ENCODE measurements at places on chromosomes 11 and 22.

DNA sequence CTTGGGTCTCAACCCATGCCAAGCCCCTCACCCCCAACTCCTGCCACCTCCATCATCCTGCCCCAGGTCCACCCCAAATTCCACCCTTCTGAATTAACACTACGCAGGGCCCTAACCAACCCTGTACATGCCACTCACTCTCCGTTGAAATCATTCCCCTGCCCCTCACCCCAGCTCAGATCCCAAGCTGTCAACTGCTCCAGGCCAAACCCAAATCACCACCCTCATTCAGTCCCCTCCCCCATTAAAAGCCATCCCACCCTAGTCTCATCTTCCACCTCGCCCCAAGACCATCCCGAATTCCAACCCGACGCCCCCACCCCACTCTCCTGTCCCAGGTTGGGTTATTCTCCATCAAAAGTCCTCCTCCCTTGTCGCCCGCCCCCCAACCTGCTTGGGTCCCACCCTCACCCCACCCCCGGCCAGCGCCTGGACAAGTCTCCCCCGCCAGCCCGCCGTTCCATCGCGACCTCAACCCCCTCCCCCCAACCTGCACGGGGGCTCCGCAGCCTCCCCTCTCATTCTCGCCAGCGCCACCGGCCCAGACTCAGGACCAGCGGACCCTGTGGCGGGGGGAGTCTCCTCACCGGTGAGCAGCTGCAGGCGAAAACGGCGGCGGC, 466 bp downstream of the FAM168A start:
- no peak for DNase-seq

- no peak for DNase-seq
Measured at GRCh38 chr11:63843041-63843440, 4.1 kb downstream of the MARK2 start.

GRCh38 chr11:35688023-35688422, 25.4 kb downstream of the TRIM44 start:
- no peak for DNase-seq

DNA sequence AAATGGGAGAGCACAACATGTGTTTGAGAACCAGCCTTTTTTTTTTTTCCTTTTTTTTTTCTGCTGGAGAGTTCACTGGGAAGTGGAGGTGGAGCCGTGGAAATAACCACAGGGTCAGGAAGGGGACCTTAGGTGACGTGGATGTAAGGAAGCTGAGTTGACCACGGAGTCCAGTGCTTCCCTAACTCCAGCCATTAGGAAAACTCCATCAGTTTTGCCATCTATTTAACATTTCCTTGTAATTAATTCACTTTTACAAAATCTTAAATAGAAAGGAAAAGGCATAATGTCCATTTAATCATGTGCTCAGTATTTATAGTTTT, 2.0 kb upstream of the CDK2AP2 start:
- no peak for DNase-seq

DNA sequence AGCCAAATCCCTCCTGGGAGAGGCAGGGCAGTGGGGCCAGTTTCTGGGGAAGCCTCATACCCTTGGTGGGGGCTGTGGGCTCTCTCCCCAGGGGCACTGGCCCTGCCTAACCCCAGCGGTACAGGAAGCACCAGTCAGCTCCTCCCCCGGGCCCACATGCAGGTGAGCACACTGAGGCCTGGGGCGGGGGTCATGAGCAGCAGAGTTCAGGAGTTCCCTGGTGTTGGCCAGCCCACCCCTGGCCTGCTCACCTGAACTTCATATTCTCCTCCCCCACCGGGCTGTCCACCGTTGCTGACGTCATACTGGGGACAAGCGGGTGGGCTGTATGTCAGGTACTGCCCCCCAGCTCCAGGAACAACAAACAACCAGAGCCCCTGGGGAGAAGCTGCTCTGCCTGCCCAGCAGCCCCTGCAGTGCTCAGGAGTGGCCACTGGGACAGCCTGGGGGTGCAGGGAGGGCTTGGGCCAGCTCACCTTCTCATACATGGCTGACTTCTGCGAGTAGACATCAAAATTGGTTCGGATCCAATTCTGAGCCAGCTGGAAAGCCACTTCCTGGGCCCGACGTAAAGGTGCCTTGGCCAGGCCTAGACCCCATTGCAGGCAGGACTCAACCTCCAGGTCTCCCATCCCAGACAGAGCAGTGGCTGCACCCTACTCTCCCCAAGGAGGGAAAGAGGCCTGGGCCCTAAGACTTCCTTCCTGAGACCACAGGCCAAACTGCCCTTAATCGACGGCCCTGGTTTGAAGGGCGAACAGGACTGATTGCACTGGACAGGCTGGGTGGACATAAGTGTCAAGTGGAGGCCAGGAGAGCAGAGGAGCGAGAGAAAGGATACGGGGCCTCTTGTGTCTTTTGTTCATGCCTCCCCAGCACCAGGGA, 20.8 kb downstream of the TREH start:
- no peak for DNase-seq

- peak; percentile 30 for DNase-seq
Measured at GRCh38 chr22:25193548-25193947, 6.1 kb upstream of the CRYBB3 start.
